ENCODE measurements at places on chromosomes 1 and 21. TPM values are rescaled to one million over a fixed set of nuclear protein-coding genes. Genes with fewer than 3 reads are reported as not detected.

ANGPTL7 gene
- polyA plus RNA-seq: 0.15 TPM

FNDC7 gene
- polyA plus RNA-seq: not detected

DNA sequence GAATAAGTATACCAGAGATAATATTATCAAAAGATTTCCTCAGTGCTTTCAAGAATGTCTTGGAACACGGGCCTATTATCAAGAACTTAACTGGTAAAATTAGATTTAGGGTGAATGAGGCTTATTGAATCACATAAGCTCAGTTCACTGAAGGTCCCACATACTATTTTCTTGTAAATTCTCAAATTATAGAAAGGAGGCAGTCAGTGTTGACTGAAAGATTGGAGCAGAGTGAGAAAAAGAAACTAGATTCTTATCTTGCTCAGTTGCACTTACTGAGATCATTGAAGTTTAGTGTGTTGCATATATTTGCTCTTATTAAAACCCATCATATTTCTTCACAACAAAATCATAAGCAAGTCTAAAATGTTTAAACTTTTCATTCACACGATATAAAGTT lies 3.9 kb upstream of the RGS1 start:
- no peaks in the 10 kb centered on the region for H3K4me1 ChIP-seq
- H3K4me3 ChIP-seq: no peak overlapping the region

DNA sequence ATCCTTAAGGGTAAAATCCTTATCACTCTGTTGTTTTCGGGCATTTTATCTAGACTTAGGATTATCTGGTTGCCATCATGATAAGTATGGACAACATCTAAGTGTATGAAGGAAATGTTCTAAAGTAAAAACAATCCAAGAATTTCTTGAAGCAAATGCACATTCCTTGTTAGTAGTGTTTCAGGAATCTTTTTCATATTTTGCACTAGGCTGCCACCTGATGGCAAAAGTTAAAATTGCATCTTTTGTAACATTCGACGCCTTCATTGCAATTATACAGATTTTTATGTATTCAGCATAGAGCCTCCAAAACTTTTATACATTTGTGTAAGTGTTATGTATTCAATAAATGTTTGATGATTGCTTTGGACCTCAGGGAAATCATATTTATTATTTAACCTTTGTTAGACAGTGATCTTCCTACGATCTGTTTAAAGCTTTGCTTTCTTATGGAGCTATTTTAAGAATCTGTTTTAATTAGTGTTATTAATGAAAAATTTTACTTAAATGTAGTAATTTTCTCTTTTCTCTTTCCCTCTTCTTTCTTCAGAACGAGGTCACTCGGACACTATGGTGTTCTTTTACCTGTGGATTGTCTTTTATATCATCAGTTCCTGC lies 49.4 kb upstream of the KIAA1614 start:
- no peaks in the 10 kb centered on the region for H3K36me3 ChIP-seq
- H3K27ac ChIP-seq: no peak overlapping the region
- H3K4me3 ChIP-seq: no peak overlapping the region
- H3K4me1 ChIP-seq: peaks cover 12% of the 10 kb centered on the region

GRCh38 chr1:10253755-10254154 lies 43.4 kb downstream of the KIF1B start:
- H3K4me1 ChIP-seq: peaks cover 14% of the 10 kb centered on the region
- no peaks in the 10 kb centered on the region for H3K36me3 ChIP-seq
- no peak overlapping the region for H3K4me3 ChIP-seq

Data from pancreas (tissue), 10 donors.